ENCODE measurements at places on chromosomes 1 and 21.

DNA sequence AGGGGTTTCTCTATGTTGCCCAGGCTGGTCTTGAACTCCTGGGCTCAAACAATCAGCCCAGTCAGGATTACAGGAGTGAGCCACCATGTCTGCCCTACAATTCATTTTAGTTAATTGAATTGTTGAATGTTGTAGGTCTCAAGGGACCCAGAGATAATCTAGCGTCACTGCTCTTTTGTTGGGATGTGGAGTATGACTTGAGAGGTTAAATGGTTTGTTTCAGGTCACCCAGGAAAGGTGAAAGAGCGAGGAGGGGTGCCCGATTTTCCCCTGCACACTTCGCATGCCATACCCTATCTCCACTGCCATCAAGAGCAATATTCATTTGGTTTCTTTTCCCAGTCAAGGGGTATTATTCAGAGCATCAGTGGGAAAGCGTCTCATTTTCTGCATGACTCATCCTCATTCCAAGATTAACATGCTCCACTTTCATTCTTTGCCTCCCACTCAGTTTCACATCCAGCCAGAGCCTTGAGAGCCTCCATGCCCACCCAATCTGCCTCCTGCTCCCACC, 13.1 kb upstream of the SLC30A1 start:
- peak; percentile 34 for DNase-seq

GRCh38 chr1:235739631-235740030, 90.0 kb upstream of the GNG4 start:
- DNase-seq, result no peak

GRCh38 chr1:109161858-109162606, 48.1 kb downstream of the ELAPOR1 start:
- no peak for DNase-seq

DNA sequence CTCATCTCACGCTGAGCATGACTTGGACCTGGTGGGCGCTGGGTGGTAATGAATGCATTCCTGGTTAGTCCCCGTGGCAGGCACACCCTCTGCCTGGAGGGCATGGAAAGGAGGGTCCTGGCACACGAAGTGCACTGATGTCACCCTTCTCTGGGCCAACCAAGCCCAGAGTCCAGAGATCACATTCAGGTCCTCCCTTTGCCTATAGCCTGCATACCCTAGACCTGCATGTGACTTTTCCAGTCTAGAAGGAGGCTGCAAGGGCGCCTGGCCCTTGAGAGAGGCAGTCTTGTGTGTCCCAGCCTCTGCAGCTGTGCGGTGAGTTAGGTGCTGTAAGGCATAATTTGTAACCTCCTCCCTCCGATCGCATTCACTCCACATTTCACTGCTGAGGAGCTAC, 22.1 kb downstream of the PADI2 start:
- DNase-seq, result no peak

GRCh38 chr1:27332536-27333281, 9.1 kb upstream of the SYTL1 start:
- no peak for DNase-seq

- no peak for DNase-seq
These were observed 165.3 kb upstream of the USP24 start for GRCh38 chr1:55380355-55380970.

Measured in NCI-H1436 (cell line).